Stimulated activated CD4-positive, alpha-beta T cell treated with anti-CD3 and anti-CD28 coated beads, Interleukin-1b, Interleukin-23, amount 100 ng/mL, for 1 hour (primary cell): ENCODE measurements at places on chromosomes 11 and 22.

DNA sequence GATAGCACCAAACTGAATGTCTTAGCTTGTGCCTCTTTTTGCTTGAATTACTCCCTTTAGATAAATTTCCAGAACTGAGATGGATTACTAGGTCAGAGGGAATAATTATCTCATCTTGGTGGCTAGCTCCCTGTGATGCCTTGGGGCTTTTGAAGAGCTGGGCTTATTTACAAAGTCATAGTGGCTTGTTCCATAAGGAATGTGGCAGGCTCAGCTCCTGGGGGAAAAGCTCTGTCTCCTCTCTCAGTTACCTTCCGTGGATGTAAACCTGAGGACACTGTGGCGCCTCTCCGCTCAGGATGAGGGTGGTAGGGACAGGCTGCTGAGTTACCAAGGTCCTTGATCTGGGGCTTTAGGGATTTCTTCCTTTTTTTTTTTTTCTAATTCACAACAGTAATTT is 121.7 kb downstream of the PARVA start:
- DNase-seq = no peak

DNA sequence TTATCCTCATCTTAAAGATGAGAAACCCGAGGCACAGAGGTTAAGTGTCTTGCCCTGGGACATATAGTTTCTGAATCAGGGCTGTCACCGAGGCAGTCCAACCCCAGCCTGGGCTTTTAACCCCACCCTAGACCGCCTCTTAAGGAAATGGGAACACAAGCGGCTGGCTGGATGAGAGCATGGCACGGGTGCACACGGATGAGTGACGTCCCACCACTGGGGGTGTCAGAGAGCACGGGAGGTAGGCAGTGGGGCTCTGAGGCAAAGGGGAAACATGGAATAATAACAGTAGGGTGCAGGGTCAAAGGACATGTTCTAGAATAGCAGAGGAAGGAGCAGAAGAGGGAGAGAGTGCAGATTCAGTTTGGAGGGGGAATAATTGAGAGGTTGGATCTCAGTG is 22.3 kb downstream of the PPFIBP2 start:
- DNase-seq = no peak

DNA sequence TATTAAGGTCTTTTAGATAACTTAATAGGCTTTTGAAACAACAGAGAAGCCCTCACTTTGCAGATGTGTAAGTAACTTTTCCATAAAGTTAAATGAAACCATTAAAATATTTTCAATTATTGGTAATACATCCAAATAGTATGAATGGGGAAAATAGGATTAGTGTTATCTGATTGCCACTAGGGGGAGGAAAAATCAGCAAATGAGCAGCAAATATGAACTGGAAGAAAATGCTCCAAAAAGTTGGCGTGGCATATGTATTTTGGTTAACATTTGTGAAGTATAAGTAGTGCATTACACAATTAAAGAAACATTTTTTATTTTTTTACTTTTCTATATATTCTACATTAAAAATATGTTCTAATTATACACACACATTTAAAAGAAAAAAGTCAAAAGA is 259.8 kb upstream of the ANO5 start:
- DNase-seq = no peak

DNA sequence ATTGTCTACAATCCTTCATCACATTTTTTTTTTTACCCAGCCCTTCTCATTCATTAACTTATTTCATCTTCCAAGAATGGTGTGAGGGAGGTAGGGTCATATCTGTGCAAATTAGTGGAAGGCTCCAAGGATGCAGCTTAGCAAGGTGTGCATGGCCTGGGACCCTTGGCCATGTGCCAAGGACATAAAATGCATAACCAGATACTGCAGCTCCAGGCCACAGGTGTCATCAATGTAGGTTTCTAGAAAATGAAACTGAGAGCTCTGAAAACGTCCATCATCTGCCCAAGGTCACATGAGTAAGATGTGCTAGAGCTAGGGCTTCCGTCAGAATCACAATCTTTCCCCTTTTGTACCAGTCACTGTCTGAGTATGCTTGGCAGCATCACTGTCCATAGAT is 29.8 kb downstream of the ANKK1 start:
- DNase-seq = no peak

DNA sequence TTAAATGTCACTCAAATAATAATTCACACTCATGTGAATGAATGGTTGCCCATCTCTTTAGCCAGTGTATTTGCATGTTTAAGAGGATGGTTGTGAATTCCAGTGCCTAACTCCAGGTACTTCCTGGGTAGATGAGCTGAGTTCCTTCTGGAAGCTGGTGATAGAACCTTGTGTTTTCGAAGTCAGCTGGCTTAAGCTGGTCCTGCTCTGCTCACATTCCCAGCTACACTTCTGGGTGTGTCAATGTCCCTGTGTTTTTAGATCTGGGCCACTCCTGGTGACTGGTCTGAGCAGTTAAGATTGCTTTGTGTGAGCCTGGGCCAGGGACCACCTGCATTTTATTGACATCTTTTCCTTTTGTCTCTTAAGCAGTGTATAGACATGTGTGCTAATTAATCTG is 10.6 kb downstream of the TEAD1 start:
- no peak for DNase-seq

GRCh38 chr11:21489416-21490115 is 703.3 kb upstream of the ANO5 start:
- no peak for DNase-seq

GRCh38 chr11:1395773-1396374 is 6.1 kb downstream of the BRSK2 start:
- DNase-seq = no peak

GRCh38 chr11:134971381-134971780 is 559.3 kb upstream of the B3GAT1 start:
- no peak for DNase-seq

GRCh38 chr11:82775736-82776346 is 42.2 kb upstream of the FAM181B start:
- no peak for DNase-seq

- DNase-seq = no peak
Observed at GRCh38 chr22:17920145-17920605, 104.2 kb downstream of the MICAL3 start.

- DNase-seq = no peak
Observed at GRCh38 chr11:13008625-13009475, at the start of gene RASSF10. TSS of gene RASSF10 (plus strand) at chr11:13009316. CDS start at chr11:13009577, 261 bp downstream.

DNA sequence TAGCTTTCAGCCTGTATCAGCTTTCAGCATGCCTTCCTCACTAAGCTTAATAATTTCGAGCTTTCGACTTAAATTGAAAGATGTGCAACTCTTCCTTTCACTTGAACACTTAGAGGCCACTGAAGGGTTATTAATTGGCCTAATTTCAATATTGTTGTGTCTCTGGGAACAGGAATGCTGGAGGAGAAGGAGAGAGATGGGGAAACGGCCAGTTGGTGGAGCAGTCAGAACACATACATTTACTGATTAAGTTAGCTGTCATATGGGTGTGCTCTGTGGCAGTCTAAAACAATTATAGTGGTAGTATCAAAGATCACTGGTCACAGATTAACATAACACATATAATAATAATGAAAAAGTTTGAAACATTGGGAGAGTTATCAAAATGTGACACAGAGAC is 106.2 kb downstream of the LRRC32 start:
- no peak for DNase-seq

- no peak for DNase-seq
Observed at GRCh38 chr22:24106385-24107381, 74.6 kb upstream of the SUSD2 start.

GRCh38 chr11:44761551-44761961 is 34.8 kb downstream of the TSPAN18 start:
- no peak for DNase-seq

GRCh38 chr11:62044639-62045121 is 77.2 kb upstream of the FTH1 start:
- DNase-seq = no peak

DNA sequence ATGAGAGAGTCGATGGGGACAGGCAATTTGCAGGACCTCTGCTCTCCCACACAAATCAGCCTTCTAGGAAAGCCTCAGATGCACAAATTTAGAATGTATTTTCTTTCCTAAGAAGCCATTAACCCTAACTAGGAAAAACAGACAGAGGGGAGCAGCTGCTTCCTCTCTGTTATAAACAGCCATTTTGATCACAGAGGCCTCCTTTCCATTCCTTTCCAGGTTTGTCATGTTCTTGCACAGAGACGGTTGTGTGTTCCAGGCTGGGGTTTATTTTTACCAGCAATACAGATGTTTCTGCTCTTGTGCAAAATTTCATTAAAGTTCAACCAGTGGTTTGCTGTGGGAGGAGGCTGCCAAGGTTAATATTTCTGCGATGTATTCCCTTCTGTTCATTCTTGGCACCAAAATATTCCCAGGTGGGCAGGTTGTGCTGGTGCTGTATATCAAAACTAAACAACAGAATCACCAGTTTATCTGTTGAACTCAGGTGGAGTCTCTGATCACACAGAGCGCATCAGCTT is 90.2 kb downstream of the NAV2 start:
- no peak for DNase-seq

DNA sequence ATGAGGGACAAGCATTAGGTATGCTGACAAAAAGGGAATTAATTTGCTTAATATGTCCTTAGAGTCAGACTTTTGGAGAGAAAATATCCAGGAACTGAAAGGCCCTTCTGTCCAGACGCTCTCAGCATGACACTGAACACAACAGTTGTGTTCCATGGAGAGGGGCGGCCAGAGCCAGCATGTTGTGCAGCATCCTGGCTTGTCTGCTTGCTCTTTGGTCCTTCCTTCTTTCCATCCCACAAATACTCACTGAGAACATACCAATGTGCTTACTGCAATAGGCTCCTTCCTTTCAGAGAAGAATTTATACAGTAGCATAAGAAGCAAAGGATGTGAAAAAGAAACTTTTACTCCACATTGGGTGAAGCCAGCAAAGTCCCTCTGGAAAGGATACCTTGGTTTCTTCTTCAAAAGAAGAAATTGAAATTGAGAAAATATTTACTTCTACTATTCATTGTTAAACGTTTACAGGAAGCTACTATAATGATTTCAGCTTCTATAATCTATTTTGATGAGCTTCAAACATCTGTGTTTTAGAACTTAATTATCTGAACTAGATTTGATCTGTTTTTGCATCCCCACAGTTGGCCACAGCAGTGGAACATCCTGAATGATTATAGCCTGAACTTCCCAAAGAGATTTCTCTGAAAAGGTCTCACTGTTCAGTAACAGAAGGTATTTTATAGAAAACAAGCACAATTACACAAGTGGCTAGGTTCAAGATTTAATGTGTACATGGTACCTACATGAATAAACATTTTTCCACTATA is 304.1 kb upstream of the PITPNB start:
- no peak for DNase-seq

- DNase-seq = no peak
Observed at GRCh38 chr11:129247135-129247534, 55.0 kb upstream of the ARHGAP32 start.

- no peak for DNase-seq
Observed at GRCh38 chr11:29484548-29484947, 532.3 kb downstream of the KCNA4 start.

GRCh38 chr11:15840966-15841365 is 515.4 kb downstream of the SOX6 start:
- no peak for DNase-seq

DNA sequence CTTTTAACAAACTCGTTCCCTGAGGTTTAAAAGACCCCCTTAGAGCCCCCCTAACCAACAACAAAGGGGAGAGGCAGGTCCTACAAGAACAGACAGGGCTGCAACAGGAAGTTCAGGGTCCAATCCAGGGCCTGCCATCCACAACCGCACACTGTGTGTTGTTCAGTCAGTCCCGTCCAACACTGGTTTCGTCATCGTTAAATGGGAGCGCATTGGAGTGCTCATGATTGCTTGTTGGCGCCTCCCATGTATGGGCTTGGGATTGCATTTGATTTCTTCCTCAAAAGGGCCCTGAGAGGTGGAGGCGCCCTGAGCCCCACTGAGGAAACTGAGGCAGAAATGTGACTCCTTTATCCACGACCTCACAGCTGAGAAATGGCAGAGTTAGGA is 174.1 kb downstream of the MN1 start:
- DNase-seq = no peak

DNA sequence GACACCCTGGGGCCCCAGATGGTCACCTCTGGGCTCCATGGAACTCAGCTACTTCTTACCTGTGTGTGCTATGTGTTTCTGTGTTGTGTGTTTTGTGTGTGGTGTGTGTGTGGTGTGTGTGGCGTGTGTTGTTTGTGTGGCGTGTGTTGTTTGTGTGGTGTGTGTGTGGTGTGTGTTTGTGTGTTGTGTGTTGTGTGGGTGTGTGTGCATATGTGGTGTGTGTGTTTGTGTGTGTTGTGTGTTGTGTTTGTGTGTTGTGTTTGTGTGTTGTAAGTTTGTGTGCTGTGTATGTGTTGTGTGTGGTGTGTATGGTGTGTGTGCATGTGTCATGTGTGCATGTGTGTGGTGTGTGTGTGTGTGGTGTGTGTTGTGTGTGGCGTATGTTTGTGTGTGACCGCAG is 3.8 kb upstream of the WNT7B start:
- DNase-seq = no peak

DNA sequence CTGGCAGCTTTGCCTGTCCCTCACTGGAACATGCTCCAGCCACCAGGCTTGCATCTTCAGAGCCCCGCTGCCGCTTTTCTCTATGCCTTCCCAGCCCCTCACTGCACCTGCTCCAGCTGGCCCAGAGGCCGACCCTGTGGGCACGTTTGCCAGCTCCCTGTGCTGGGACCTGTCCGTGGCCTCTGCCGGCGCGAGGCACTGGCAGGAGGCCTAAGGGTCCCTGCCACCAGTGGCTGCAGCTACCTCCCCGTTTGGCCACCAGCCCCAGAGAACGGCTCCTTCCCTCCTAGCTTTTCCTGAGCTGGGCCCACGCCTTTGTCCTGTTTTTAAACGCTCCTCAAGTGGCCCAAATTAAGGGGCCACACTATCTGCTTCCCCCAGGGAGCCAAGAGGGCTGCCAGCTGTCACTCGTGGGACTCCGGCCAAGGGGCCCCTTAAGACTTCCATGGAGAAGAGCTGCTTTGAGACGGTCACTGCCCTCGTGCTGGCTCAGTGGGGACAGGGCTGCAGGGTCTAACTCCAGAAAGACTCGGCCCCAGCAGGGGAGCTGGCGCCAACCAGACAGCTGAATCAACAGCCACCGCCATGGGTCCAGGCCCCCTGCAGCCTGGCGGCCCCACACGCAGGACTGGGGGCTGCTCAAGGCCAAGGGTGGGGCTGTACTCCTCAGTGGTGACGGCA is 24.6 kb upstream of the WNT7B start:
- no peak for DNase-seq

- no peak for DNase-seq
Observed at GRCh38 chr11:92473736-92474135, 249.1 kb downstream of the FAT3 start.

DNA sequence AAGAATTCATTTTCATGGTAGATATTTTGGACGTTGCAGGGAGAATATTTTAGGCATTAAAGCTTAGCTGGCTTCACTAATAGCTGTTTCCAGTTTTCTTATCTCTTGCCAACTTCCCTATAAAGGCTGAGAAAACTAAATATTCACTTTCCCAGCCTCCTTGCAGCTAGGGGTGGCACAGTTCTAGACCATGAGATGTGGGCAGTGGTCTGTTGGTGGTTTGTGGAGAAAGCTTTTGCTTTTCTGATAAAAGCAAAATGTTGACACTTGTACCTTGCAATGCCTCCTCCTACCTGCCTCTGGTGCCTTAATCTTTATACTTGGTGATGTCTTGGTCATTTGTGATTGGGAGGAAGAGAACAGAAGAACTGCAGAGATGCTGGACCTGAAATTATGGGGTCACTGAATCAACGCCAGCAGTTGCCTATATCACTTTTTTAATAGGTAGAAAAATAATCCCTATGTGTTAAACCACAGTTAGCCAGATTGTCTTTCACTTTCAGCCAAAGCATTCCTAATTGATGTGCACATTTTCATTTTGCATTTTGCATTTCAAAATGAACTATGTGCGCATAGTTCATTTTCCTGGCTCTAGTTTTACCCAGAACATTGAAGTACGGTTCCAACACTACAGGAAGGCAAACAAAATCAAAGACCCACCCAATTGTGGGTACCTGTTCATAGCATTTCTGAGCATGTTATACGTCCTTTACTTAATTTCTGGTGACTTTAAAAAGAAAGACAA is 24.9 kb upstream of the ABTB2 start:
- DNase-seq = no peak
